Heart left ventricle (tissue), 16 donors: ENCODE measurements at places on chromosomes 3 and 15. TPM values are rescaled to one million over a fixed set of nuclear protein-coding genes. Genes with fewer than 3 reads are reported as not detected.

DNA sequence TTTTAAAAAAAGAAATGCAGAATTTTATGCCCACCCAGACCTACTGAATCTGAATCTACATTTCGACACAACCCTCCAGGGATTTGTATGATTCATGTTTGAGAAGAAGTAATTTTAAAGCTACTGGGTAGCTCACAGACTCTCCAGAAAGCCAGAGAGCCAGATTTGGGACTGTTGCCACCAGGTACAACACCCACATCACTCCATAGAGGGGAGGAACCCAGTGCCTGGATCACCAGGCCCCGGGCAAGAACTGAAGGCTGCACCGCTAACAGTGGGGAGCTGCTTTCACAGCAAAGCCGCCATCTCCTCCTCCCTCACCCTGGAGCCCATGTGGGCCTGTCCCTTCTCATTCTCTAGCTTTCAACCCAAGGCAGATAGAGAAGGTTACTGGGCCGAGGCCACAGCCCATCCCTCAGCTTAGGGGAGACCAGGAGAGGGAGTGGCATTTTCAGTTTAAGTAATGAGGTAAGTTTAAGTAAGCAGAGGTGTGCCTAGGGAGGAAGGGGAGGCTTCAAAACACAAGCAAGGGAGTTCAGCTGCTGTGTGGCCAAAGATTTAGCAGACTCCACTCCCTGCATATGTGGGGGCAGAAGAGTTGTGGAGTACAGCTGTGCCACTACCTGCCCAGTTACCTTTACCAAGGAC is 109.8 kb downstream of the IL12A start:
- DNase-seq: no peak

- peak; percentile 67 for DNase-seq
These were observed 666 bp downstream of the SNX33 start for GRCh38 chr15:75648156-75649000.

MFGE8 gene
- polyA plus RNA-seq: 639 TPM

DNA sequence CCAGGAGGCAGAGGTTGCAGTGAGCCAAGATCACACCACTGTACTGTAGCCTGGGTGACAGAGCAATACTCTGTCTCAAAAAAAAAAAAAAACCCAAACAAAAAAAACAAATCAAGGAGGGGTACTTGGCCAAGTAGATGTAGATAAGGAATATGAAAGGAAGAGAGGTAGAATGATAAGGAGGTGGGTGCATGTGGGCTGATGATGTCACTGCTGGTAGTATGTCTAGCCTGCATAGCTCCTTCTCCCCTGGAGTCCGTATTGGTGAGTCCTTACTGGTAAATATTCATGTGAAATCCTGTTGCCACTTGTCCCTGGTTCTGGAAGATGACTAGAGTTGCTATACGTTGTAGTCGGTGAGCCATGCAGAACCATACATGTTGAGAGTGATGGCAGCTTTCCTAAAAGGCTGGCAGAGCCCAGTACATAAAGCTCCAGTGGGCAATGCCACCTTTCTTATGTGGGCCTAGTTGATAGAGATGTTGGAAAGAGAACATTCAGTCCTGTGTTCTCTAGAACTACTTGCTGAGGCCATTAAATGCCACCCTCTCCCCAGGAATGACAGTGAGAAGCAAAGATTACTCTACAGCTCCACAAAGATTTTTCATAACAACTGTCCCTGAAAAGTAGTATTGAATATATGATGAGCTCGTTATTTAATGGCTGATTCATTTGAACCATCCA is 11.0 kb downstream of the KAT2B start:
- DNase-seq: no peak

- DNase-seq: peak; percentile 19
These were observed 130.5 kb downstream of the KLF13 start for GRCh38 chr15:31457161-31457560.

GRCh38 chr3:127986803-127987202 is 65.4 kb upstream of the SEC61A1 start:
- DNase-seq: peak; percentile 64

- DNase-seq: no peak
These were observed 51.4 kb downstream of the HSPBAP1 start for GRCh38 chr3:122742234-122742633.

DNA sequence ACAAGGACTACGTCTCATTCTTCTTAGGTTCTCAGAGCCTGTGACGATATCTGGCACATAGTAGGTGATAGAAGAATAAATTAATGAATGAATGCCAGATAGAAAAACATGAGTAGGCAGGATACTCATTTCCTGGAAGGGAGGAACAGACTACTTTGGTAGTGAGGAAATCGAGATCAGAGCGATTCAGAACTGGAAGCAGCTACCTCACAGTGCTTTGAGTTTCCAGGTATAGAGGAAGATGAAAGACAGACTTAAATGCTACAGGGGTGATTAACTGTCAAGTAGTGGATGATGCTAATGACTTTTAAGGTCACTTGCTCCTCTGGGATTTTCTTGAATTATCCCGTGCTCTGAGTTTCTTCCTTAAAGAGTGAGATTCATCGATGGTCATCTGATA is 951.5 kb upstream of the CFAP20DC start:
- DNase-seq: no peak

DNA sequence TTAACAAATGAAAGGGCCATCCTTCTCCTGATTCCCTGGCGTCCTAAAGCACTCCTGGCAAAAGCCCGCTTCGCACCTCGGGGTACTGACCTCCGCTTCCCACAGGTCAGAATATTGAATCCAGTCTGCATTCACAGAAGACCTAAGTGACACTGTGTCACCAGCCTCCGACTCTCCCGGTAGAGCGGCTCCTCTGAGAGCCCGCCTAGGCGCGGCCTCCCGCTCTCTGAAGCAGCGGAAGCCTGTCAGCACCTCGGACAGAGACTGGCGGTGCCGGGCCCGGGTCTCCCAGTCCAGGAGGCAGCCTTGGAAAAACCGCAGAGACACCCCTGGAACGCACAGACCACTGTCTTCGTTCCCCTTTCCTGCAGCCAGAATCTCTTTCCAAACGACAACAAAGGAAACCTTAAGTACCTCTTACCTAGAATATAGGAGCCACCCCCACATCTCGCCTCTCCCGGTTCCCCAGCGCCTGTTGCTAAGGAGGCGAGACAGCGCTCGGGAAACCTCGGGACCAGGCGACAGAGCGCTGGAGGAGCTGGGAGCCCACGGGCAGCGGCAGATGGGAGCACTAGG is 1.2 kb downstream of the GABRB3 start:
- DNase-seq: peak; percentile 25

DNA sequence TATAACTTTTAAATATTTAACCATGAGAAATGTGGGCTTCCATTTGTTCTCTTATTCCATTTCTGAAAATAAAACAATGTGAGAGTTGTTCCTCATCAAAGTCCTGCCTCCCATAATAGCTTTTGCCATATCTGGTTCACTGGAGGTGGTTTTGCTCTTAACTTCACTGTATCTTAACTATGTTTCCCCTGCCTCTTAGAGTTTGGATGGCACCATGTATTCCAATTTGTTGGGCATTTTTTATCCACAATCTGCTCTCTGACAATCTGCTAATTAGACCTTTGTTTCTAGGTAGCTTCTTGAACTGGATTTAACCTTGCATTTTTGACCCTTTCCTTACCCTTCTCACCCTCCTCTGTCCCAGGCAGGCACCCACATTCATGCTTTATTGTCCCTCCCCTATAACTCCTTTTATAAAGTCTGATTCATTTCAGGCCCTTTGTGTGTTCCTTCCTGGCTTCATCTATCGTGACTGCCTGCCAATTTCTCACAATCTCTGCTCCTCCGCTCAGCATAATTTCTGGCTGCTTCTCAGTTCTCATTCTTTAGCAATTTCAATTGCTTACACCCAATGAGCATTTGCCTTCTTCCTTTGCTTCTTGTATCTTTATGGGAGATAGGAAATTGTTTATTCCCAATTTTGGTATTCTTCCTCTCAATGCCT is 144.2 kb upstream of the ARHGEF26 start:
- DNase-seq: no peak

DNA sequence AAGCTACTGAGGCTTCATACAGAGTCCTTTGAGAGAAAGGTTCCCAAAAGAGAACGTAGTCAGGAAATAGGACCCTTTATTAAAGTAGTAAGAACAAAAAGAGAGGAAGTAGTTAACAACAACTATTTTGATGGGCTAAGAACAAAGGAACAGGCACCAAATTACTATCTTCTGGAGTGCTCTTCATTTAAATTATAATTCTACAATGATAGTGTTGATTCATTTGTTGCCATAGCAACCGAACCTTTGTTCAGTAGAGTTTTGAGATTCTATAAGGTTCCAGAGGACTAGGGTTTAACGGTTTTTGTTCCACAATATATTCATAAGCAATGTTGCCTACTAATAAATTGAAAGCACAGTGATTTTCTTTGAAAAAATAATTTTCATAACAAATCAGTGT is 78.8 kb downstream of the CMSS1 start:
- no peak for DNase-seq

- DNase-seq: no peak
These were observed 84.2 kb downstream of the SEMA6D start for GRCh38 chr15:47801522-47801921.
